ENCODE measurements at places on chromosomes 1 and 21.
A peak's percentile ranks its signal among the peaks of the same experiment; 100 is the strongest.

DNA sequence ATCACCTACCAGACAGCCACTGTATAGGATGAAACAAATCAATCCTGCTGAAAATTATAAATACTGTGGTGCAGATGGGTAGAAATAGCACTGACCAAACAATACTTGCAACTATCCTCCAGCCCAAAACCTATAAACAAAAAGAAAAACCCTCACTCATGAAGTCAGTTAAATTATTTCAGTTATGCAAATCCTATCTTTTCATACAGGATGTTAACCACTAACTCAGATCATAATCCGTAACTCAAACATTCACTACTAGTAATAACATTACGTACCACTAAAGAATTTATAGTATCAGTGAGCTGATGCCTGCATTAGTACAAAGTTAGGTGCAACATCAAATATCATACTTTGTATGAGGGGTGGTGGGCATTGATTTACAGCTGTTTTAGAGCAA lies 2.6 kb downstream of the NDC1 start:
- no peak for DNase-seq

DNA sequence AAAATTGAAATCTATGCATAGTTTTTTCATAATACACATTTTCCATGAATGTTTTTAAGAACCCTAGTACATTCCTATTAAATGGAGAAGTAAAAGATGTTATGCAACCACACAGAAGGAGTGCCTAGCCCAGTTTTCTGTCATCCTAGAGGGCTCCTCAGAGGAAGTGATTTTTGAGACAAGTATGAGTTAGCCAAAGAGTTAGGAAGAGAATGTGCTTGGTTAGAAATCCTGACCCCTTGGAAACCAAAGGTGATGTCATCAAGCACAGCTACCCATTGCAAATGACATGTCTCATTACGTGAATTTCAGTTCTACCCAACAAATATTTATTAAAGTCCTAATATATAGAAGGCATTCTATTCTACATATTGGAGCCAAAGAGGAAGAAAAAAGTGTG lies 88.9 kb upstream of the TNFSF4 start:
- DNase-seq, result no peak

GRCh38 chr1:219876798-219877209 lies 51.6 kb downstream of the SLC30A10 start:
- DNase-seq, result no peak

- peak; percentile 83 for DNase-seq
Observed at GRCh38 chr1:212857992-212858460, at the start of gene FLVCR1. Gene FLVCR1, plus strand, starts transcription at chr1:212858275. Its CDS starts 178 bp downstream, at chr1:212858453.

DNA sequence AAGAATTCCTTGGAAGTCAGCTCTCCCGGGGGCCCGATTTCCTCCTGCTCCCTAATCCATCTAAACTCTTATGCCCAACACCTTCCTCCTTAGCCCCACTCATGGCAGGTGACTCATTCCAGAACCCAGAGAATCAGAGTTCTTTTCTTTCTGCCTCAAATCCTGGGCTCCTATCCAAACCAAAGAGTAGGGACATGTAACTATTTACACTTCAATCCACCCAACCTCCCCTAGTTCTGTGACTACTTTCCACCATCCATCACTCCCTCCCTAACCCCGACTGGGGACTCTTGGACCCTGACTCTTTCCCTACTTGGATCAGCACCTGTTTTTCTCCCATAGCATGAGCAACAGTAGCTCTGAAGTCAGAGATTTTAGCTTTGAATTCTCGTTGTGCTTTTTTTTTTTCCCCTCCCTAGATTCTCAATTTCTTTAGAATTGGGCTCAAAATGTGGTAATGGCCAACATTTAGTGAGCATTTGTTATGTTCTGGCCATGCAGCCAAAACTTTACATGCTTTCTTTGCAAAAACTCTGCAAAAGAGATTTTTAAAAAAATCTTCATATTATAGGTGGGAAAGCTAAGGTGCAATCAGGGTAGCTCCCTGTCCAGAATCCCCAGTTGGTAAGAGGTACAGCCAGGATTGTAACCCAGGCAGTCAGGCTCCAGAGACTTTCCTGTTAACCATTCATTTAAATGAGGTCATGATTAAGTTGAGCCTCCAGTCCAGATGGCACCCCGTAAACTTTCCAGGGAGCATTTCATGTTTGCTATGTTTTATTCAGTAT lies 7.5 kb upstream of the CYP4A11 start:
- no peak for DNase-seq

- DNase-seq, result no peak
Observed at GRCh38 chr1:184407816-184408510, 21.1 kb downstream of the C1orf21 start.

DNA sequence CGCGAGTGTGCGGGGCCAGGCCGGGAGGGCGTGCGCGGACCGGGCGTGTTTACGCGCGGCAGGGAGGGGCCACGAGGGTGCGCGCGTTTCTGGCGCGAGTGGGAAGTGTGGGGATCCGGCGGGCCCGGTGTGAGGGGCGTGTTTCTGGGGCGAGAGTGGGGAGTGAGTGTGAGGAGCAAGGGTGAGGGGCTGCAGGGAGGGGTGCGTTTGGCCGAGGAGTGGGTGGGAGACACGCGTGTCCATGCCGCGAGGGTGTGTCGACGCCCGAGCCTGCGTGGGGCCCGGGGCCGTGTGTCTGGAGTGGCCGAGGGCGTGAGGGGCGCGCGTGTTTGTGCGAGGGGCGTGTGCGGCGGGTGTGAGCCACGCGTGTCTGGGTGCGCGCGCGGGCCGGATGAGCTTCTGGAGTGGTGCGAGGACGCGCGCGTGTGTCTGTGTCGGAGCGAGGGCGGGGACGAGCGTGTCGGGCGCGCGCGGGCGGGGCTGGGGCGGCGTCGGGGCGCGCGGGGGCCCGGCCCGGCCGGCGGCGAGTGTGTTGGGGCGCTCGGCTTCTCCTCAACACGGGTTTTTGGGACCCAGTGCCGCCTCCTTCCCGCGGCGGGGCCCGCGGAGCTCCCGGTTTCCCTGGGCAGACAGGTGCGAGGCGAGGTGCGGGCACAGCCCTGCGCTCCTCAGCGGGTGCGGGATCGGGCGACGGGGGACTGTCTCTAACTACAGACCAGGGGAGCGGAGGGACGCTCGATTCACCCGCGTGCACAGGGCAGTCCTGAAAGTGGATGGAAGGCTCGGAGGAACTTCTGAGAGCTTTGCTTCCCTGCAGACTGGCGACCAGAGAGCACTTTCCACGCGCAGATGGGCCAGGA lies 65.8 kb upstream of the VAMP3 start:
- no peak for DNase-seq

GRCh38 chr1:30450148-30450817 lies 273.1 kb downstream of the MATN1 start:
- DNase-seq, result no peak

- no peak for DNase-seq
Observed at GRCh38 chr1:194442901-194443575, 1256.6 kb upstream of the B3GALT2 start.

DNA sequence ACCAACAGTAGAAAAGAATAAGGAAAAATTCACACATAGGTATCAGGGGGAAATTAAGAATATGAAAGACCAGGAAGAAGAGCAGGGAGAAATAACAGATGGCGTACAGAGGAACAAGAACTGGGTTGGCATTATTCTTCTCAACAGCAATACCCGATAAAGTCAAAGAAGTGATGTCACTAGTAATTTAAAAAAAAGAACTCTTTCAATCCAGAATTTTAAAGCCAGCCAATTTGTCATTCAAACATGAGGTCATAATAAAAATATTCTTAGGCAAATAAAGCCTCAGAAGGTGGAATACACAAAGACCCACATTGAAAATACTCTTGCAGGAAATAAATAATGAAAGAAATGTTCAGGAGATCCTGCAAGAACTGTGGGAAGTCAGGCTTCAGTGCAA lies 8.8 kb downstream of the NCMAP start:
- DNase-seq, result no peak

DNA sequence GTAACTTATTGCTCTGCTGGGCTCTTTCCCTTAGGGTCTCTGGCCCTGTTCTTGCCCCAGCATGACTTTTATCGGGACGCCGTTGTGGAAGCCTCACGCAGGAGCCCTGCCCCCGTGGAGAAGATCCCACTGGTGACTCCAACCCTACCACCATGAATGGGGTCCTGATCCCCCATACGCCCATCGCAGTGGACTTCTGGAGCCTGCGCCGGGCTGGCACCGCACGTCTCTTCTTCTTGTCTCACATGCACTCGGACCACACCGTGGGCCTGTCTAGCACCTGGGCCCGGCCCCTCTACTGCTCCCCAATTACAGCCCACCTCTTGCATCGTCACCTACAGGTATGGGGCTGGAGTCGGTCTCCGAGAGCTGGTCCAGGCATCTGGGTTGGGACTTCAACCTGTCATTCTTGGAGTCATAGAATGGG lies 322 bp downstream of the DCLRE1B start:
- peak; percentile 52 for DNase-seq

- DNase-seq, result no peak
Observed at GRCh38 chr1:44423591-44424537, 18.8 kb downstream of the RNF220 start.

GRCh38 chr21:33390479-33390878 lies 12.7 kb upstream of the IFNGR2 start:
- no peak for DNase-seq

- no peak for DNase-seq
Observed at GRCh38 chr1:175204330-175204729, 11.8 kb upstream of the KIAA0040 start.

- DNase-seq, result no peak
Observed at GRCh38 chr1:164602101-164602422, 43.1 kb downstream of the PBX1 start.

DNA sequence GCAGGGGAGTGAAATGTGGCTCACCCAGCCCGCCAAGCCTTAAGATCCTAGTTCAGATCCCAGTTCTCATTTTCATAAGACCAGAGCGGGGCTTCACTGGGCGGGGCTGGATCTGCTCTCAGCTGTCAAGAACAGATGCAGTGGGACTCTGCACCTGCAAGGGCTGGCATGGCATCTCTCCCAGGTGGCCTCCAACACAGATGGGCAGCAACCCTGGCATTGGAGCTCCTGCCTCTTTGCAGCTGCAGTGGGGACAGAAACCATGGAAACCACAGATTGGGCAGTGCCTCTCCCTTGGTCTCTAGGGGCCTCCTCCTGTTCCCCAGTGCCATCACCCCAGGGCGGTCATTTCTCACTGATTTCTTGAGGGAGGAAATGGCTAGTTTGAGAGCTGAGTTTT lies 267.7 kb downstream of the PRDM2 start:
- no peak for DNase-seq

GRCh38 chr21:34728479-34728878 lies 59.7 kb downstream of the CLIC6 start:
- no peak for DNase-seq

DNA sequence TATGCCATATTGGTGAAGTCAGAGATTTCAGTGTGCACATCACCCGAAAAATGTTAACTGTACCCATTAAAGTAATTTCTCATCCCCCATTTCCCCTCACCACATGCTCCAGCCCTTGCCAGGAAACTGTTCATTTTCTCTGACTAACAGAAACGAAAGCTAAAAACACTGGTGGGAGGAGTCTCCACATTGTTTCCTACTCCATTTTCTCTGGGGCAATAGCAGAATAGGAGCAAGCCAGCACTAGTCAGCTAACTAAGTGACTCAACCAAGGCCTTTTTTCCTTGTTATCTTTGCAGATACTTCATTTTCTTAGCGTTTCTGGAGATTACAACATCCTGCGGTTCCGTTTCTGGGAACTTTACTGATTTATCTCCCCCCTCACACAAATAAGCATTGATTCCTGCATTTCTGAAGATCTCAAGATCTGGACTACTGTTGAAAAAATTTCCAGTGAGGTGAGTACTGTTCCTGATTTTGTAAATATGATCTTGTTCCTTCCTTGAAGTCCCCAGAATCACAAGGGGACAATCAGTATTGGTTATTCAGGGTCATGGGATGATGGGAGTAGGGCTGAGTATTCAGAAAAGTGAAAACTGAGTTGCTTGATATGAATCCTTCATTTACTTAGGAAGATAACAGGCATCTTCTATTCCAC lies at the start of gene IFI16:
IFI16 (plus strand) TSS at position 204 of the 658 bp plus-strand sequence. CDS start 4,774 bp downstream, outside the sequence.
- DNase-seq, result no peak

Data from HuH-7.5 (cell line).